ENCODE measurements at places on chromosomes 3 and 15. TPM values are rescaled to one million over a fixed set of nuclear protein-coding genes. Genes with fewer than 3 reads are reported as not detected.

GRCh38 chr15:99095626-99096025, 9.3 kb upstream of the SYNM start:
- H3K4me1 ChIP-seq: no peaks in the 10 kb centered on the region
- no peak overlapping the region for H3K27ac ChIP-seq
- no peak for DNase-seq
- H3K27me3 ChIP-seq: peaks cover 13% of the 10 kb centered on the region
- no peaks in the 10 kb centered on the region for H3K36me3 ChIP-seq

DNA sequence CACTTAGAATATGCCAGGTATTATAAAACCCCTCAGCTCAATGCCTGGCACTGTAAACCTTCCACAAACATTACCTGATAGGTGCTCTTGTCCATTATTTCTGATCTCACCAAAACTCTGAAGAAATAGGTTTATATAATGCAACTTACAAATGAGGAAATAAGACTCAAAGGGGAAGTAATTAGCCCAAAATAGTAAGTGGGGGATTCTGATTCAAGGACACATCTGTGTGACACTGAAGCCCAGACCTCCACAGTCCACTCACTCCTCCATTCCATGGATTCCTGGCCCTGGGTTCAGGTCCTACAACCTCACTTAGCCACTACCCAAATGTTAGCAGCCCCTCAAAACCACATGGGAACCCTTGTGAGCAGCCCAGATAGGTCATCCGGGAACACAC, 49.9 kb downstream of the TRANK1 start:
- no peaks in the 10 kb centered on the region for H3K27me3 ChIP-seq
- no peaks in the 10 kb centered on the region for H3K36me3 ChIP-seq
- no peaks in the 10 kb centered on the region for H3K4me1 ChIP-seq
- no peak overlapping the region for H3K27ac ChIP-seq
- H3K4me3 ChIP-seq: no peak overlapping the region
- DNase-seq: no peak

Gene FETUB
- total RNA-seq: 5.7 TPM

Gene CLDN1
- total RNA-seq: 123 TPM

GRCh38 chr15:70439304-70439877, 324.0 kb downstream of the UACA start:
- no peak overlapping the region for H3K4me3 ChIP-seq
- no peaks in the 10 kb centered on the region for H3K36me3 ChIP-seq
- no peak for DNase-seq

Gene JMJD7
- total RNA-seq: 14.1 TPM

Gene SNX4
- 69.6 TPM for total RNA-seq

GRCh38 chr3:130663092-130663491, 83.5 kb downstream of the PIK3R4 start:
- H3K27me3 ChIP-seq: no peaks in the 10 kb centered on the region
- peaks cover 5% of the 10 kb centered on the region for H3K4me1 ChIP-seq
- DNase-seq: no peak
- no peak overlapping the region for H3K4me3 ChIP-seq
- no peaks in the 10 kb centered on the region for H3K36me3 ChIP-seq

DNA sequence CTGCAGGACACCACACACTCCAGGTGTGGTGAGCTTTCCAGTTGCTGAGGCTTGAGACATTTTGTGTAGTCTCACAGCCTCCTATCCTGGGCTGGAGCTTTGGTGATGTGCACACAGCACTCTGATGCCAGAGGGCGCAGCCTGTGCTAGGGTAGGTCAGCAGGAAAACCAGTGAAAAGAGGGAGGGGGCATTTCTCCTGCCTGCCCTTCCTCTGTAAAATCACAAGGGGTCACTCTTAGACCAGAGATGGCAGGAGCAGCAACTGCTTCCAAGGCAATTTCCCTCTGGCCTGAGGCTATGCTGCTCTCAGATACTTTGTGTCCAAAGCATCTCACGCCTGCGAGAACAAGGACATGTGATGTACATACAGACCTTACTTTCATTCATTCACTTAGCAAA, 16.5 kb upstream of the MUSTN1 start:
- no peaks in the 10 kb centered on the region for H3K27me3 ChIP-seq
- H3K4me1 ChIP-seq: no peaks in the 10 kb centered on the region
- H3K4me3 ChIP-seq: no peak overlapping the region
- H3K36me3 ChIP-seq: no peaks in the 10 kb centered on the region
- DNase-seq: peak; percentile 70

GRCh38 chr3:180707896-180708295, 28.6 kb upstream of the CCDC39 start:
- H3K27ac ChIP-seq: no peak overlapping the region
- DNase-seq: no peak
- H3K4me3 ChIP-seq: no peak overlapping the region
- H3K4me1 ChIP-seq: no peaks in the 10 kb centered on the region
- H3K27me3 ChIP-seq: no peaks in the 10 kb centered on the region

- no peak overlapping the region for H3K4me3 ChIP-seq
- H3K27ac ChIP-seq: no peak overlapping the region
- H3K27me3 ChIP-seq: no peaks in the 10 kb centered on the region
- H3K36me3 ChIP-seq: no peaks in the 10 kb centered on the region
- no peak for DNase-seq
- H3K4me1 ChIP-seq: no peaks in the 10 kb centered on the region
Measured at GRCh38 chr15:29143293-29143692, 126.3 kb downstream of the NSMCE3 start.

Gene HHATL
- total RNA-seq: not detected

Gene ATP13A5
- total RNA-seq: not detected

GRCh38 chr15:97200161-97200560, 760.3 kb upstream of the ARRDC4 start:
- no peak overlapping the region for H3K27ac ChIP-seq
- DNase-seq: no peak
- no peaks in the 10 kb centered on the region for H3K36me3 ChIP-seq
- no peak overlapping the region for H3K4me3 ChIP-seq
- no peaks in the 10 kb centered on the region for H3K27me3 ChIP-seq
- H3K4me1 ChIP-seq: no peaks in the 10 kb centered on the region

Gene ARID3B
- total RNA-seq: 13.2 TPM

DNA sequence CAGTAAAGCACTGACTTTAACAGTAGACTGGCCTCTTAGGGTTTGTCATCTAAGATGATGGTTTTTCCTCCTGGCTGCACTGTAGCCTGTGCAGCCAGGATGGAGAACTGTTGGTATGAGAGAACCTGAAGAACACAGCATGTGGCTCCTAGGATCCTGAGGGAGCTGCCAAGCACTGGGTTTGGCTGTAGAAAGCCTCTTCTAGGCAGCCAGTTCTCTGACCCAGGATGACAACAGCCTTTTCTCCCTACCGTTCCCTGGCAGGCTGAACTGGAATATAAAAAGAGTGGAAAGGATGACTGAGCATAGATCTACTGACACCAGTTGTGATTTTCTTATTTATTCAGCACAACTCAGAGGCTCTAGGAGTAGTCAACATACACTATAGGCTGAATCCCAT, 34.3 kb upstream of the MANF start:
- H3K27me3 ChIP-seq: no peaks in the 10 kb centered on the region
- H3K4me3 ChIP-seq: no peak overlapping the region
- no peak for DNase-seq

DNA sequence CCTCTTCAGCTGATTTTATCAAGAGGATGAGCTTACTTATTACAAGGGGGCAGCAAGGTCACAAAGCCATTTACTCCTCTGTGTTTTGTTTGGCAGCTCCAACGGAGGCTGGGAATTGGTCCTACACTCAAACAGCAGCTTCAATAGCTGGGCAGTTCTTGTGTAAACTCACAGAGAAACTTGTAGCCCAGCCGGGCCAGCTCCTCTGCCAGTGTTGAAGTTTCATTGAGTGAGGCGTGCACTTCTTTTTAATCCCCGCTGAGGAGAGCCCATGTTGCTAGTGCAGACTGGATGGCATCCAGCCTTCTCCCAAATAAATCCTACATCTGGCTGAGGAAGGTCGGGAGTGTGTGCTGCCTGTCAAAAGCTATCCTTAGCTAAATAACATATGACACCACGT, 59.5 kb downstream of the BFSP2 start:
- DNase-seq: no peak
- H3K27me3 ChIP-seq: no peaks in the 10 kb centered on the region
- no peaks in the 10 kb centered on the region for H3K36me3 ChIP-seq
- H3K4me3 ChIP-seq: no peak overlapping the region
- H3K27ac ChIP-seq: peak overlapping the region; percentile 36
- peaks cover 19% of the 10 kb centered on the region for H3K4me1 ChIP-seq

DNA sequence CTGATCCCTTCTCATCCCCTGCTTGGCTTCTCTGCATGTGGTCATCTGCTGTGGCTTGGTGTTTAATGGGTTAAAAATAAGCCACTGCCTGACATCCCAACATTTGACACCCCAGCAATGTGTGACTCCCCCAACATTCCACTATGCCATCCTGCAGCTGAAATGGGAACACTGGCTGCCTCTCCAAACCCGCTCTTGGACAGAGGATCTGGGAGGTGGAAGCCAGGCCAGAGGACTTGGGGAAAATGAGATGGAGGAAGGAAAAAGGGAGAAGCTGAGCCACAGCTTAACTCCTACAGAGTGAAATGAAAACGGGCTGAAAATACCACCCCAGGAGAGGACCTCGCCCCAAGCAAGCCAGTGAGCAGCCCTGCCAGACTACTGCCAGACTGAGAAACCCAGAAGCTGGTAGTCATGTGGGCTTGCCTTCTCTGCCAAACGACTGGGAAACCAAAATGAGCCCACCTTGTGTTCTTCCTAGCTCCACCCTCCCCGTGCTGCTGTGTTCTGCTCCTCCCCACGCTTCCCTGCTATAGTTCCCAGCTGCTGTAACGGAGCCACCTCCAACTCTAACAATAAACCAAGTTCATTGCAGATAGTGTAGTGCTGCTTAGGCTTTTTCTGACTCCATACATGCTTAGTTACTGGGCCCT, 13.7 kb downstream of the MAP1A start:
- no peaks in the 10 kb centered on the region for H3K4me1 ChIP-seq
- no peak for DNase-seq
- no peak overlapping the region for H3K4me3 ChIP-seq
- no peak overlapping the region for H3K27ac ChIP-seq

GRCh38 chr3:110332629-110333028, 739.0 kb upstream of the NECTIN3 start:
- H3K36me3 ChIP-seq: no peaks in the 10 kb centered on the region
- no peak overlapping the region for H3K27ac ChIP-seq
- H3K27me3 ChIP-seq: no peaks in the 10 kb centered on the region

Gene SCG3
- 0.44 TPM for total RNA-seq

Measured in hepatocyte (in vitro differentiated cells).